ENCODE measurements at places on chromosomes 6 and 20.

DNA sequence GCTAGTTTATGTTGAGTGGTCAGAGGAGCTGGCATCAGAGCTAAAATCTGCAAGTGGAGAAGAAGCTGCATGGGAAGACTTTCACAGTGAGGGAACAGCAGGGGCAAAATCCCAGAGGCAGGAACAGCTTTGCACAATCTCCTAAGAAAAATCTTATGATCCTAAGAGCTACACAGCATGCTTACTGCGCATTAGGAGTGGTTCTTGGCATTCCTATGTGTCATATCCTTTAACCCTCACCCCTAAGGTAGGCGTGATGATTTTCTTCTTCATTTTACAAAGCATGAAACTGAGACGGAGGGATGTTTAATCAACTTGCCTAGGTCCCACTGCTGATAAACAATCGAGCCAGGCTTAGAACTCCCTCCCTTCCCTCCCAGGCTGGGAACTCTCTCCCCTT lies 313.6 kb upstream of the SULF2 start:
- no peak for DNase-seq

GRCh38 chr6:156359912-156360311 lies 417.3 kb upstream of the ARID1B start:
- DNase-seq, result no peak

GRCh38 chr6:34232901-34233300 lies 3.8 kb upstream of the HMGA1 start:
- no peak for DNase-seq

DNA sequence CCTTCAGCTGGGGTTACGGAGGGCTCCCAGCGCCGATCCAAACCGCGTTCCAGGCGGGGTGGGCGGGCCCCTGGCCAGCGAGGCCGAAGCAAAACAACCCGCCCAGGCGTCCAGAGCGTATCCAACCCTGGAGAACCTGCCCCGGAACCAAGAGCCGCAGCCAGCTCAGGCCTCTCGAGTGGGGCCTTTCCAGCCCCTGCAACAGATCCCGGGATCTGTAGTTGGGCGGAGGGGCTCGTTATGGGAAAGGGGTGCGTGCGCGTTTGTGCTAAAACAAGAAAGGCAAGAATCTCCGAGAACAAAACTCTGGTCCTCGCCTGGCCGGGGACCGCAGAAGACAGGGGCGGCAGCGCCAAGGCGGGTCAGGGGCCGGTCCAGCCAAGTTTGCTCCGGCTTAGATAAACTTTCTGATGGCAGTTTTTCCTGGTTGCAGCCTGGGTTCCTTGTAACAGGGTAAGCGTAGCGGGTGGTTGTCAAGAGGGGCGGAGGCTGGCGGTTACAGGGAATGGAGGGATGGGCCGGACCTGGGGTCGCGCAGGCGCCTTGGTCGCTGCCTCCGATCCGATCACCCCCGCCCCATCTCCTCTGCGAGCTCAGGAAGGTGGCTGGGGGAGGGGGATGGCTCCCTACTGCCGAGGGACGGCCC lies 448 bp upstream of the RIN2 start:
- DNase-seq, result no peak

DNA sequence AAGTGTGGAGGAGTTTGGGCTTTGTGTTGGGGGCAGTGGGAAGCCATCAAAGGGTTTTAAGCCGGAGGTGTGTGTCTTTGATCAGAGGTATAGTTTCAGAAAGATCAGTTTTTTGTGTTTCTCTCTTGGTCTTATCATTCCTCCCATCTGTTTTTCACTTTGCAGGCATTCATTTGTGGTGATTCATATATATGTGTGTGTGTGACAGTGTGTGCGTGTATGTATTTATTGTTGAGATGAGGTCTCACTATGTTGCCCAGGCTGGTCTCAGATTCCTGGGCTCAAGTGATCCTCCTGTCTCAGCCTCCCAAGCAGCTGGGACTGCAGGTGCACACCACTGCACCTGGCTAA lies 11.1 kb upstream of the SERINC3 start:
- DNase-seq, result no peak

- no peak for DNase-seq
These were observed 9.5 kb upstream of the RAMACL start for GRCh38 chr6:166595949-166596348.

- no peak for DNase-seq
These were observed 35.2 kb downstream of the RREB1 start for GRCh38 chr6:7142918-7143475.

DNA sequence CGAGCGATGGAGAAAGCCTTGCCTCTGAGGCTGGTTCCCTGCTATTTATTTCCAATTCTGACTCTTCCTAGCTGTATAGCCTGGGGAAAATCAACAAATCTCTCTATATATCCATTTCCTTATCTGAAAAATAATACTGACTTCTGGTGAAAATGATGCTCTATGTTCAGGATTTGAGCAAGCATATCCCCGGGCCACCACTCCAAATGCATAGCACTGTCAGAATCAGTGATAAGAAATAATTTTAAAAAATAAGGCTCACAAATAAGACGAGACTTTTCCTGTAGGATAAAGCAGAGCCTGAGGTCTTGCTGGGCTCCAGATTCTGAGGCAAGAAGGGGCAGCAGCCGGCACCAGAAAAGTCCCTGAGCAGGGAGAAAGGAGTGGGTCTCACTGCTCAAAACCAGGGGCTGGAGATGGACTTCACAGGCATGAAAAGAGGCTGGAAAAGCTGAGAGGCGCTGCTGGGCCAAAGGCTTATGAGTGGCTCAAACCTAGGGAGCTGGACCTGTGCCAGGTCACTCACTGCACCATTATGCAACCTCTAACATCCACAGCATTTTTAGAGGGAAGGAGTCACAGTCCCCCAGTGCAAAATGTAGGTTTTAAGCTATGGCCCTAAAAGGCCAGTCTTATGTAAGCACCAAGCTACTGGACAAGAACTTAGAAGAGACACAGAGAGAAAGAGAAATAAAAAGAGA lies 48.1 kb upstream of the SLC17A4 start:
- DNase-seq, result no peak

- no peak for DNase-seq
These were observed 1.3 kb downstream of the PPP1R3G start for GRCh38 chr6:5086294-5086890.

- no peak for DNase-seq
These were observed 133.7 kb downstream of the PLCB4 start for GRCh38 chr20:9202420-9203080.

GRCh38 chr6:111520524-111520923 lies 37.5 kb upstream of the REV3L start:
- no peak for DNase-seq

- DNase-seq, result no peak
These were observed 23.7 kb upstream of the SLC23A2 start for GRCh38 chr20:5024982-5025381.

- DNase-seq, result no peak
These were observed 77.4 kb upstream of the F13A1 start for GRCh38 chr6:6397842-6398241.

DNA sequence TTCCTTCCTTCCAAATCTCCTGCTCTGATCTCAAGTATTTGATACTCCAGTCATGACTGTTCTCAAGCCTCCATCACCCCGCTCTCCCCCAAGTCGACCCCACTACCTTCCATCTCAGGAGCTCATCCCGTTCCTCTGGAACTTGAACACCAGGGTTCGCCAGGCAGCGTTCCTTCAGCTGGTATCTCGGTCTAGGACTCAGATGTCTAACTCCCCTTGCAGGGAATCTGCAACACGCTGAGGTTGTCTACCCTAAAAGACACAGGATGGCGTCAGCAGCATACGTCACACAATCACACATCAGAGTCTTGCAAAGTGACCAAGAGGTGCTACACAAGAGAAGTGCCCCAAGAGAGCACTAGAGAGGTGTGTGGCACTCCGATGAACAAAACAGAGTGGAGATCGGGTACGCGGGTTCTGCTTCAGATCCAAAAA lies 706 bp downstream of the ZNF184 start:
- peak; percentile 51 for DNase-seq

- DNase-seq, result no peak
These were observed 10.6 kb downstream of the RBM24 start for GRCh38 chr6:17291778-17292177.

DNA sequence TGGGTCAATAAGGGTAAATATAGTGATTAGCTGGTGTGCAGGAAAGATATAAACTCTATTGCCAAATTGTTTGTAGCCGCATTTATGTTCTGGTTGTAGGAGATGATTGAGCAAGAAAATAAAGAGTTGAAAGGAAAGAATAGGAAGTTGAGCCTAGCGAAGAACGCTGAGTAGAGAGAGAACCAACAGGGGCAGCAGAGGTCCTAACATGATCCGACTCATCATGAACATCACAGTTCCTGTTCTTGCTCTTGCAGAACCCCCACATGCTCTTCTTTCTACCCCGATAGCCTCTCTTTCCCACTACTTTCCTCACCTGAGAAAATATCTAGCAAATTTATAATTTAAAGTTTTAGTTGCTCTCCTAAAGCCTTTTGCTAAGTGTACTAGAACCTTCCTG lies 9.9 kb upstream of the ID4 start:
- no peak for DNase-seq
